Aortic smooth muscle cell (primary cell): ENCODE measurements at places on chromosomes 16 and 17. TPM values are rescaled to one million over a fixed set of nuclear protein-coding genes. Genes with fewer than 3 reads are reported as not detected.

The HASPIN gene
- total RNA-seq, result 2.7 and 3.8 TPM in 2 replicates

The AKTIP gene
- total RNA-seq, result 24.4 and 28.0 TPM in 2 replicates

The C16orf86 gene
- total RNA-seq, result 3.9 and 4.8 TPM in 2 replicates

The SMYD4 gene
- total RNA-seq, result 8.9 and 10.8 TPM in 2 replicates

The ALDH3A1 gene
- 1.1 and 2.7 TPM in 2 replicates for total RNA-seq

The NAGLU gene
- 44.9 and 46.9 TPM in 2 replicates for total RNA-seq

The RNFT1 gene
- total RNA-seq, result 12.4 and 15.4 TPM in 2 replicates

The RDM1 gene
- total RNA-seq, result 0.92 and 0.99 TPM in 2 replicates

The CCL17 gene
- total RNA-seq, result not detected in 2 replicates

The AANAT gene
- not detected in 2 replicates for total RNA-seq

The FLII gene
- 408 and 546 TPM in 2 replicates for total RNA-seq

The WDR90 gene
- 10.4 and 13.2 TPM in 2 replicates for total RNA-seq

The RAB34 gene
- total RNA-seq, result 185 and 201 TPM in 2 replicates

The CEMP1 gene
- total RNA-seq, result 0.12 TPM in 1 of 2 replicates, not detected in the other

The SAMD14 gene
- total RNA-seq, result 0.53 and 1.3 TPM in 2 replicates

The PYDC1 gene
- not detected in 2 replicates for total RNA-seq

The KIAA0753 gene
- total RNA-seq, result 9.1 and 12.1 TPM in 2 replicates

The MYH11 gene
- 0.13 and 0.44 TPM in 2 replicates for total RNA-seq

The ZNF594 gene
- total RNA-seq, result 7.8 and 7.9 TPM in 2 replicates

The WNT3 gene
- total RNA-seq, result 0.44 and 0.66 TPM in 2 replicates

The RRAD gene
- 3.2 and 7.7 TPM in 2 replicates for total RNA-seq

The NOMO2 gene
- 239 and 242 TPM in 2 replicates for total RNA-seq

The TRPV2 gene
- total RNA-seq, result 34.3 and 40.8 TPM in 2 replicates

The PLD2 gene
- 13.1 and 16.2 TPM in 2 replicates for total RNA-seq

The PIK3R6 gene
- total RNA-seq, result not detected in 2 replicates

The GJC1 gene
- total RNA-seq, result 17.8 and 19.0 TPM in 2 replicates

The MSRB1 gene
- 6.3 and 6.4 TPM in 2 replicates for total RNA-seq

The TNFRSF17 gene
- total RNA-seq, result not detected in 2 replicates

The TUBB3 gene
- 427 and 492 TPM in 2 replicates for total RNA-seq

The TEKT5 gene
- 0.12 TPM in 1 of 2 replicates, not detected in the other for total RNA-seq

The G6PC1 gene
- total RNA-seq, result not detected in 2 replicates

The BICDL2 gene
- 0.13 TPM in 1 of 2 replicates, not detected in the other for total RNA-seq

The EPOP gene
- 0.26 and 0.37 TPM in 2 replicates for total RNA-seq

The OTOA gene
- 0.13 and 0.19 TPM in 2 replicates for total RNA-seq

The C17orf78 gene
- not detected in 2 replicates for total RNA-seq

The TERF2IP gene
- 50.1 and 50.7 TPM in 2 replicates for total RNA-seq
